ENCODE measurements at places on chromosomes 5 and 9.

DNA sequence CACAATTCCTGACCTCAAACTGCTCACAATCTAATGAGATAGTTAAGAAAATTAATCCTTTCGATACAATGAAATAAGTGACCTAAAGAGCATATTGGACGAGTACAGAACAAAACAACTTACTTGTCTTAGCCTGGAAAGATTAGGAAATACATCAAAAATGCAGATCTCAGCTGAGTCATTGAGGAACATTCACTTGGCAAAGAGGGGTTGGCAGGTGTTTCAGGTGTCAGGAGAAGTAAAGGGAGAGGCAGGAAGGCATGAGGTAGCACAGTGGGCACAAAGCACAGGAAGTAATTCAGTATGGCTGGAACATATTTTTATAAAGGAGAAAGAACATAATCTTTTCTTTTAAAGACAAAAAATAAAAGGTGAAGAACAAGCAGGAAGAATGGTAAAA is 628.8 kb upstream of the RGMB start:
- no peak for DNase-seq

GRCh38 chr5:125455041-125455440 is 708.6 kb upstream of the ZNF608 start:
- no peak for DNase-seq

- DNase-seq, result no peak
Measured at GRCh38 chr5:151682240-151682639, 4.5 kb downstream of the SPARC start.

DNA sequence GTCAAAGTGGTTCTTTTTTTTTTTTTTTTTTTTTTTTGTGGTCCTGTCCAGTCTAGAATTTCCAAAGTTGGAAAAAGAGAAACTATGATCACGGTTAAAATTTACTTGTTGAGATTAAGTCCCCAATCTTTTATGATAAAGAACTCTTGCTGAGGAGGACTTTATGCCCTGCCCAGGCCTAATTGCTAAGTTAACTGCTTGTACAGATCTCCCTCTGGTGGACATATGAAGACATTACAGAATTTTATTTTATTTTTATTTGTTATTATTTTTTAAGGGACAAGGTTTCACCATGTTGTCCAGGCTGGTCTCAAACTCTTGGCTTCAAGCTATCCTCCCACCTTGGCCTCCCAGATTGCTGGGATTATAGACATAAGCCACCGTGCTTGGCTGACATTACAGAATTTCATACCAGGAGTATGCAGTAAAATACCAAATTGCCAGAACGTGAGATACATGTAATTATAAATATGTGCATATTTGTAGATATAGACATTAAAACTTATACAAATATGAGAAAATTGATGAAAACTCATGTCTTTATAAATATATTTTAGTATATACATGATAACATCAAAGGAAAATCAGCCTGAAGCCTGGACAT is 91.2 kb downstream of the RFK start:
- DNase-seq, result no peak

DNA sequence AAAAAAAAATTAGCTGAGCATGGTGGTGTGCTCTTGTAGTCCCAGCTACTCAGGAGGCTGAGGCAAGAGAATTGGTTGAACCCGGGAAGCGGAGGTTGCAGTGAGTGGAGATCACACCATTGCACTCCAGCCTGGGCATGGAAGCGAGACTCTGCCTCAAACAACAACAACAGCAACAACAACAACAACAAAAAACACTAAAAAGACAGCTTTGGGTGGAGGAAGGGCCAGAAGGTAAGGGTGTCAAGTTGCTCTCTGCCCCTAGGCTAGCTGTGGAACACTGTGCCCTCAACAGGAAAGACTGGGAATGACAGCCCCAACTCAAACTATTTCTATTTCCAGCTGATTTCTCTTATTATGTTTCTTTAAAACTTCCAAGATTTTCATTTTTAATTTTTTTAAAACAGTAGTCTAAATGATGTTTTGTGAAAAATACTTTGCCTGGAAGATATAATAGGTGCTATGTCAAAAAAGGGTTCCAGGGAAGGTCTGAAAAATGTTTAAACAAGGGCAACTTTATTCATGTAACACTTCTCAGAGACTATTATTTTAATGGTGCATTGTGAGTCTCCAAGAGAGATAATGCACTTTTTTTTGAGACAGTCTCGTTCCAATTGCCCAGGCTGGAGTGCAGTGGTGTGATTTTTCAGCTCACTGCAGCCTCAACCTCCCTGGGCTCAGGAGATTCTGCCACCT is 29.9 kb downstream of the CLINT1 start:
- DNase-seq, result no peak

DNA sequence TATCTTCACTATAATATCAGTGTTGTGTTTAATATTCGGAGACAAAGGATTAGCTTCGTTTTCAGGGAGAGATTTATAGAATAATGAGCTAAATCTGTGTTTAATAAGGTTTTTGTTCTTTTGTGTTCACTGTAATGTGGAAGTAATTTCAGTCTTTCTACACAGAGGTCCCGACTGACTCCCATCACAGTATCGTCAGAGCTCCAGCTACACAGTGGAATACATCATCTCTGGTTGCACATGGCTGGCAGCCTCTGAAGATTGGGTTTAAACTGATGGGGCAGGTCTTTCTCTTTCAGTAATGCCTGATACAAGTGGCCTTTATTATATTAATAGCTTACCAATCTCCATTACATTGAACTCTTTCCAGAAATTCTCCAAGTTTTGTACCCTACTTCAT is 736.7 kb upstream of the RIOK2 start:
- DNase-seq, result no peak

- DNase-seq, result no peak
Measured at GRCh38 chr5:23001120-23001519, 148.0 kb upstream of the CDH12 start.

- DNase-seq, result no peak
Measured at GRCh38 chr5:61974680-61975079, 331.3 kb upstream of the KIF2A start.

Measured in GOT3 (cell line).